Posterior cingulate gyrus (tissue), 11 donors: ENCODE measurements at places on chromosomes 4 and X.

GRCh38 chrX:44975666-44976263 is 102.8 kb downstream of the KDM6A start:
- no peak for DNase-seq

DNA sequence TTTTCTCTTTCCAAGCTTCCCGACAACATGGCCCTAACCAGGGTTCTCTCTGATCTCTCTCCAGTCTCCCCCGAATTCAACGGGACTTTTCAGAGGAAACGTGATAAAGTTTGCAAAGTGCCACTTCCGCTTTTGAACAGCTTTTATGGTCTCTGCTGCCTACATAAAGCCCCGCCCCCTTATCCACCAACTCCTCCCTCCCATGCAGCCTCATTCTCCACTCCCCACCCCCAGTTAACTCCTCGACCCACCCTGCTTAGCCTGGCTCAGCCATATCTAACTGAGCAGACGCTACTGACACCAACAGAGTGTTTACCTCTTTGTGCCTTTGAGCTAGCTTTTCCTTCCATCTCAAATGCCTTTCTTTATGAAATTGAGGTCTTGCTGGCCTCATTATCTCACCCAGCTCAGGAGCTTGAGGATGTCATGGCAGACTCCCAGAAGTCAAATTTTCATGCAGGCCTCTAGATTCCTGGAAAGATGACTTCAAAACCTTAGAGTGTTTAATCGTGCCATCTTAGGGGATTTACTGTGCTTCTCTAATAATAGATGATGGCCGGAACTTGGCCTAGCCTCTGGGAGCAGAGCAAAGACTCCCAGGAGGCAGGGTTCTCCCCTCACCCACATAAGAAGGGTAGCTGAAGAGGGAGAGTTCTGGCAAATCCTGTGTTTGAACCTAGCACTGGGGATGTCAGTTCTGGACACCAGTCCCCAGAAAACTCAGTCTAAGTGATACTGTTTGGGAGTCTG is 606.0 kb downstream of the BCOR start:
- no peak for DNase-seq

GRCh38 chr4:150316332-150317205 is 238.3 kb downstream of the DCLK2 start:
- DNase-seq: no peak

DNA sequence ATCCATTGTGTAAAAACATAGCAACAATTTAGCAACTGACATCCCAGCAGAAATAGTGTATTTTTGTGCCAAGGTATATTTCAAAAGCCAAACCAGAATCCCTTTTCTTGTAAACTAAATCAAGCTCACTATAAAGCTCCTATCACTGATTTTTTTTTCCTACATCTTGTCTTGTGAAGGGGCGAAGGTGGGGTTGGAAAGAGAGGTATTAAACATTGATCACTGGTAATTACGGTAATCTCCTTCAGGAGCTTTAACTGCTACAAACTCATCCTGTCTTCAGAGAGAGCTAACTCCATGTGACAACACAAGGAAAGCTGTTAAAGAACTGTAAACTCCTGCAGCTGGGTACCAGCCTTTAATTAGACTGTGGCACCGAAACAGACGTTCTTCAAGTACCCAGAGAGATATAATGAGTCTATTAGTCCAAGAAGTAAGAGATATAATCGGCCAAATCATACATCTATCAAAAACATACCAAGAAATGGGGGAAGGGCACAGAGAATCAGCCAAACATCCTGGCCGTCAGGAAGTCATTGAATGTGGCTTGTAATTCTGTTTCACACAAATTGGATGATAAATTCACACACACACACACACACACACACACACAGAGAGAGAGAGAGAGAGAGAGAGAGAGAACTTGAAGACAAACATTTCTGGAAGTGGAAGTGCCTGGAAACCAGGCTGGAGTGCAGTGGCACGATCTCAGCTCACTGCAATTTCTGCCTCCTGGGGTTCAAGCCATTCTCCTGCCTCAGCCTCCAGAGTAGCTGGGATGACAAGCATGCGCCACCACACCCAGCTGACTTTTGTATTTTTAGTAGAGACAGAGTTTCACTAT is 111.9 kb upstream of the PPARGC1A start:
- no peak for DNase-seq

GRCh38 chr4:176357359-176358082 is 37.8 kb downstream of the SPCS3 start:
- DNase-seq: no peak

DNA sequence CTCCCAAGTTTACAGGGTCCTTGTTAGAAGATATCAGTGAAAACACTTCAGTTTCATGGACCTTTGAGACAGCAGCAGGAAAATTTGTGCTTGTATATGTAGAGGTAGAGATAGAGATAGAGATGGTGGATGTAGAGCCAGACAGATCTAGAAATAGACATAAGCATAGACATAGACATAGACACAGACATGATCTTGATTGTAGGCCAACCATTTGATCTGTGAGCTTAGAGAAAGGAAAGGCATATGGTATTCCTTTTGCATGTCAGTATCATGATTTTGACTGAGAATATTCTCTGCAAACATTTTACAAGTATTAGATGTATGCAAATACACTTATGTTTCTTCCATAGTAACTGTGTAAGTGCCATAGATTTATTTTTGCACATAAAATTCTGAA is 65.0 kb downstream of the PRKG2 start:
- DNase-seq: no peak

GRCh38 chr4:182862921-182863320 is 54.3 kb downstream of the DCTD start:
- no peak for DNase-seq

DNA sequence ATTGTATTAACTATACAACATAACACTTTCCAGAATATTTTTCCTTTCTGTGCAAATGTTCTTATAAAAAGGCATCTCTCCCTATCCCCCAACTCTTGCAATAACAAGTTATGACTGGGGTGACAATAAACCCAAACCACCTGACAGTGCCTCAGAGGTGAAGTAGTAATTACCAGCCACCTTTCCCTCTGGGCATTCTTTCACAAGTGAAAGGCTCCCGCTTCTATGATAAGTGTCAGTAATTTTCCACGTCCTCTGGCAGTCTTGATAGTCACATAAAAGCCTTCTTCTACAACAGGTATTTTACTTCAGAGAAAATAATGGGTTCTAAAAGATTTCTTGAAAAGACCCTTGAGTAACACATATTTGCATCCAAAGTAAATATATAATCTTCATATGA is 82.7 kb downstream of the MANBA start:
- DNase-seq: no peak

GRCh38 chr4:1233641-1234308 is 15.2 kb downstream of the CTBP1 start:
- DNase-seq: peak; percentile 69

- DNase-seq: no peak
Observed at GRCh38 chr4:144582105-144582850, 63.7 kb upstream of the HHIP start.

- DNase-seq: no peak
Observed at GRCh38 chrX:21723084-21723483, 34.8 kb downstream of the SMPX start.

GRCh38 chrX:18410038-18410437 is 15.4 kb upstream of the CDKL5 start:
- DNase-seq: no peak

DNA sequence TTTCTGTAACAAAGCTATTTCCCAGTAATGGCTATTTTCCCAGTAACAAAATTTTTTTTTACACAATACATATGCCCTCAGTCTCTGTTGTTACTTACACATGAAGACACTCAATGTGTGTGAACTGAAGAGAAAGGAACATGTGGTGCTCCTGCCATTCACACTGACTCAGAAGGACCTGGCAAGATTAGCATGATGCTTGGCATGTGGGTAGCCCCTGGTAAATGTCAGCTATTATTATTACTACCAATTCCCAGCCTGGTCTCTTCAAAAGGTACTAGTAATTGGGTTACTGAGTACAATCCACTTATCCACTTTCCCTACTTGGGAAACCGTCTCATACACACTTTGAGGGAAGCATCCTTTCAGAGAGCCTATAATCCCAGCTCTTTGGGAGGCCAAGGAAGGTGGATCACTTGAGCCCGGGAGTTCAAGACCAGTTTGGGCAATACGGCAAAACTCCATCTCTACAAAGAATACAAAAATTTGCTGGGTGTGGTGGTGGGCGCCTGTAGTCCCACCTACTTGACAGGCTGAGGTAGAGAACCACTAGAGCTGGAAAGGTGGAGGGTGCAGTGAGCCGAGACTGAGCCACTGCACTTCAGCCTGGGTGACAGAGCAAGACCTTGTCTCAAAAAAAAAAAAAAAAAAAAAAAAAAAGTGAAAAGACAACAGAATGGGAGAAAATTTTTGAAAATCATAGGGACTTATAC is 14.6 kb downstream of the RBBP7 start:
- no peak for DNase-seq

DNA sequence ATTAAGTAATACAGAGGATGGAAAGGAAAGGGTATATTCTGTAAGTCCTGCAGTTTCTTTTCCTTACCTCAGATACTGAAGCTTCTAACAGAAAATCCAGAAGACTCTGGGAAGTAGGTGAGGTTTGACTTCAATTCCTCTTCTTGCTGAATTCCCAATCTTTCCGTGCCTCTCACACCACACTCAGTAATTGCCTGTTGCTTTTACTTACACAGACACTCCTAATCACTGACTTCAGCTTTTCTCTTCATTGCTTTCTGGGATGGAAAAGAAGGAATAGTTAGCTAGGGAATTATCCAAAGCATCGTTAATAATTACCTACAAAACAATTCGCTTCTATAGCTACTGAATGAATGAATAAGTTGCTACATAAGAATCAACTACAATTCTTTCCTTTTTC is 163.6 kb downstream of the FBXO8 start:
- no peak for DNase-seq
